ENCODE measurements at places on chromosomes 3 and 15.

GRCh38 chr3:50256978-50257890 lies 11.7 kb upstream of the SEMA3B start:
- DNase-seq = no peak

- no peak for DNase-seq
Observed at GRCh38 chr3:72393455-72393854, 454.8 kb downstream of the SHQ1 start.

- DNase-seq = no peak
Observed at GRCh38 chr3:179603831-179604230, 607 bp downstream of the MRPL47 start.

DNA sequence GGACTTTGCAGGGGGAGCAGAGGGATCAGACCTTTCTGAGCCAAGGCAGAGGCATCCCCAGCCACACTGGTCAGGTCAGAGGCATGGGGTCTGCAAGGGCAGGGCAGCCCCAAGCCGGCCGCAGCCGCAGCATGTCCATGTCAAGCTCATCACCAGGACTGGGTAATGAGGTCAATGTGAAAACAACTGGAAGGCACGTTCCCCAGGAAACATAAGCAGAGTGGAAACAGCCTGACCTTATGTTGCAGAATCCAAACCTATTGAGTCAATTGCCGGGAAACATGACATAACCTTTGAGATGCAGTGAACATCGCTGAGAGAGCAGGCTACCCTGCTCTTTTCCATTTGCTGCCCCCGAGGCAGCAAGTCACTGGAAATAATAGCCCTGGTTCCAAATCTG lies 315.1 kb upstream of the IGF1R start:
- no peak for DNase-seq

- DNase-seq = no peak
Observed at GRCh38 chr3:126679831-126680666, 24.0 kb upstream of the CHCHD6 start.

GRCh38 chr15:91100814-91101607 lies 954 bp downstream of the SV2B start:
- no peak for DNase-seq
